Activated naive CD4-positive, alpha-beta T cell (primary cell): ENCODE measurements at places on chromosomes 11 and 22.

DNA sequence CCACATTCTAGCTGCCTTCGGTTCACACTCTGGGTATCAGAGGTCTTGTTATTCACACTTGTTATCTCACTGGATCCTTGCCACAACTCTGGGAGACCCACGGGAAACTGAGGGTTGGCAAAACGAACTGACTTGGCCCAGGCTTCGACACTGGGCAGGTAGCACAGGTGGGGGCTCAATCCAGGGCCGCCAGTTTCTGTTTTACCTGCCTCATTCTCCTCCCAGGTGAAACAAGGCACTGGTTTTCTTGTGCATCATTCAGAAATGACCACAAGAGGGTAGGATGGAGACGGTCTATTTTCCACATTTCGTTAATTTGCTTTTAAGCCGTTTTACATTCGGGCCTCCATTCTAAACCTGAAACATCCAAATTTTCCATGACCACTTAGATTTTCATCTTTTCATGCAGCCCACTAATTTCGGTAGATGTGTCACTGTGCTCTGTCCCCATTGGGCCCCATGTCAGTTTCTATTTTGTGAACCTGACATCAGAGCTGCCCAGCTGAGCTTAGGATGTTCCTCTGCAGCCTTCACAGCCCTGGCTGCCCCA, 108.1 kb downstream of the KIAA1671 start:
- no peak for DNase-seq

DNA sequence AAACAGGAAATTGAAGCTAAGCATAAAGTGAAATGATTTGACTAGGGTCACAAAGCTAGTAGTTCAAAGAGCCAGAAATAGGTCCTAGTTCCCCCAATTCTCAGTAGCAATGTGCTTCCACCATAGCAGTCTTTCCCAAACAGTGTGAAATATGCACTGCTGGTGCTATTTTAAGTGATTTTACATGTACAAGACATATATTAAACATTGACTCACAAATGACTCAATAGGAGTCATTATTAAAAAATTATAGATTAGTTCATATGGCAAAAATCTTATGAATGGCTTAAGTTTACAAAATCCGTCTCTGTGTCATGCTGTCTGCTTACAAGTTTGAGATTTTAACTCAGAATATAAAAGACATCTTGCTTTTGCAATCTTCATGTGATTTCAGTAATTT, 21.4 kb downstream of the KIF18A start:
- DNase-seq = no peak

DNA sequence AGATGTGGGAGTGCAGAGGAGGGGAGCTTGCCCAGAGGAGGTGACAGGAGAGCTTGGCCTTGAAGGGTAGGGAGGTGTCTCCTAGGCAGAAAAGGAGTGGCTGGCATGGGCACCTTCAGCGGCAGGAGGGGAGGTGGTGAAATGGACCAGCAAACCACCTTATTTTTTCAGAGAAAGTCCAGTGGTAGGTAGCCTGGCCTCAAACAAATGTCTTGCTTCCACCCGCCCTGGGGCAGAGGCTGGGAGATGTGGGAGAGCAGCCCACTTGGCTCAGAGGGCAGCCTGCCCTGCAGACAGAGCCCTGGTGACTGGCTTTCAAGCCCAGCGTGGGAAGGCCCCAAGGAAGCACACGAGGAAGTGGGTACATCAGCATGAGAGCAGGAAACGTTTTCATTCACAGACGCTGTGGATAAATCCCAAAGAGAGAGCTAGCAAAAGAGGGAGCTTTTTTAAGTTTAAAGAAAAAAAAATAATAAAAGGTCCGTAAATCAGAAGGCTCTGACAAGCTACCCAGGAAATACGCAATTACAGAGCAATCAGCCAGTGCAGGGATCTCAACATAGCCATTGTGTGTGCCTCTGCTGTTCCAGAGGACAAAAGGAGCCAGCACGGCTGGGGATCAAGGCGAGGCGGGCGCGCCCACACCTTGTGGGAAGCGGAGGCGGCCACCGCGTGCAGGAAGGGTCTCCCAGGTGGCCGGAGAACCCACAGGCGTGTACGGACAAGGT, 238.7 kb upstream of the PLET1 start:
- DNase-seq = no peak

DNA sequence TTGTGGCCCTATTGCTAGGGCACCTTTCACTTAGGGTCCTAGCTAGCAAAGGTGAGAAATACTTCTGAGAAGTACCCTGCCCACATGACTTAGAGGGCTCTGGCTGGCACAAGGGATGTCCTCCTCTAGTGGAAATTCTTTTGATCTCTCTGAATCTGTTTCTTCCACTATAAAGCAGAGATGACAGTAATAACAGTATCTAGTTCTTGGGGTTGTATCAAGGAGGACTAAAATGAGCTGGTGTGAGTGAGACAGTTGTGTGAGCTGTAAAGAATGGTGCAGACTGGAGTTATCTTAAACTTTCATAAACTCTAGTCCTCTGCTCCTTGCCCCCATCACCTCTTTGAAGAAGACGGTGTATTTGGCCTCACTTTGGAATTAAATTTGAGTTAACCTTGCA, 157.8 kb upstream of the PLET1 start:
- no peak for DNase-seq

GRCh38 chr11:30023074-30023473, 6.2 kb upstream of the KCNA4 start:
- DNase-seq = no peak

DNA sequence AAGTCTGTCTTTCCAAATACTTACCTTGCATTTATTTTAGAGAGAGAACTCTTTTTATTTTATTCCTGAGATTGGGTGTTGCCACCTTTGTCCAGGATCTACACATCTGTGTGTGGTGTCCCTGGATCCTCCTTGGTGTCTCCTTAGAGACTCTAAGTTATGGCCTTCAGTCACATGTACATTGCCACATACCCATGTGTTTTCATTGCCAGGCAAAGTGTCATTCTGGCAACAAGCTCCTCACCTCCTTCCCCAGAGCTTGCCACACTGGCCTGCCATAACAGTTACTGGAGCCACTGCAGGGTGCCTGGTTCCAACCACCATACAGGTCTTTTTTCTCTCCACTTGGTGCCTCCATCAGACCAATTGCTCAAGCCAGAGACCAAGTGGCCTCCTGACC, 379.7 kb downstream of the NTM start:
- no peak for DNase-seq

- no peak for DNase-seq
These were observed 653 bp downstream of the GRK3 start for GRCh38 chr22:25564979-25565677.

DNA sequence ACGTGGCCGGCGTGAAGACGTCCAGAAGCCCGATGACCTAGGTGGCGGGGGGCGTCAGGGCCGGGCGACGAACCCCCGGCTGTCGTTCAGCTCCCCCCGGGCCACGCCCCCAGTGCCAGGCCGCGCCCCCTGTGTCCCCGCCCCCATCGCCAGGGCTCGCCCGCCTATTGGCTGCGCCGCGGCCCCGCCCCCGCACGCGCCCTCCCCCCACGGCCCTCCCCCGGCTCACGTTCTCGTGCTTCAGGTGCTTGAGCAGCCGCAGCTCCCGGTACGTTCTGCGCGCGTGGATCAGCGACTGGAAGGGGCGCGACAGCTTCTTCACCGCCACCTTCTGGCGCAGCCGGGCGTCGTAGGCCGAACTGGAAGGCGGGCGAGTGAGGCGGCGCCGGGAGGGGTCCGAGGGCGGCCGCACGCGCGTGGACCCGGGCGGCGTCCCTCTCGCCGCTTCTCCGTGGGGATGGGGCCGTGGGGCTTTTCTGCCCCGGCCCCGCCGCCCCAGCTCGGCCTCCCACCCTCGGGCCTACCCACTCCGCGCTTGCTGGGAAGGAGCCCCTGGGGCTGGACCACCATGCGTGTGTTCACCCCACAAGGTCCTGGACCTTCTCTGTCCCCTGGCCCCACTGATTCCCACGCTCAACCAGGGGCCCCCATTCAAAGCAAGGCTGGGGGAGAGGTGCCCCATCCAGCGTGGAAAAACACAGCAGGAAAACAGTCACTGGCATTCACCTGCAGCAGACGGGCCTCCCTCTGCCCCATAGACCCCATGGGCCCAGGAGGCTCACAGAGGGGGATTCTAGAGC, 2.4 kb downstream of the MAPK11 start:
- peak; percentile 22 for DNase-seq

GRCh38 chr11:86861810-86862209, 61.5 kb downstream of the PRSS23 start:
- no peak for DNase-seq
